ENCODE measurements at places on chromosomes 12 and 14. TPM values are rescaled to one million over a fixed set of nuclear protein-coding genes. Genes with fewer than 3 reads are reported as not detected.

GRCh38 chr14:78022059-78022458 lies 148.1 kb upstream of the NRXN3 start:
- no peaks in the 10 kb centered on the region for H3K4me1 ChIP-seq
- H3K36me3 ChIP-seq: no peaks in the 10 kb centered on the region
- peaks cover 5% of the 10 kb centered on the region for H3K27me3 ChIP-seq
- no peak overlapping the region for H3K4me3 ChIP-seq
- no peak for DNase-seq
- no peak overlapping the region for H3K27ac ChIP-seq

DNA sequence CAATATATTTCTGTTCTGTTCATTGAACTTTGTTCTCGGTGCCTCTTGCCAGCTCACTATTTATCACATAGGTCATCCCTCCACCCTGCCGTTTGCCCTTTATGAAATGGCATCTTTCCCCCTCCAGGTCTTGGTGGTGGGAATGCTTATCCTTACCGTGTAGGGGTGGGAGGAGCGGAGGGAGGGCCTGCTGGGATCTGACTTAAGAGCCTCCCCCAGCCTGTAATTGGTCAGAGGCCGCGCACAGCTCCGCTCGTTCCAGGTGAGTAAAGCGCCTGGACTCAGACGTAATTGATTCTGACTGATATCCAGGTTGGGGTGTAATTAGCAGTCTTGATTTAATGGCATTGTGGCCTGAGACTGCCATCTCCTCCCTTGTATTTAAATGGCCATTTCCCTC lies 185.3 kb downstream of the TSPAN9 start:
- DNase-seq: no peak
- H3K4me1 ChIP-seq: no peaks in the 10 kb centered on the region
- H3K36me3 ChIP-seq: no peaks in the 10 kb centered on the region
- no peak overlapping the region for H3K27ac ChIP-seq
- no peaks in the 10 kb centered on the region for H3K27me3 ChIP-seq

DNA sequence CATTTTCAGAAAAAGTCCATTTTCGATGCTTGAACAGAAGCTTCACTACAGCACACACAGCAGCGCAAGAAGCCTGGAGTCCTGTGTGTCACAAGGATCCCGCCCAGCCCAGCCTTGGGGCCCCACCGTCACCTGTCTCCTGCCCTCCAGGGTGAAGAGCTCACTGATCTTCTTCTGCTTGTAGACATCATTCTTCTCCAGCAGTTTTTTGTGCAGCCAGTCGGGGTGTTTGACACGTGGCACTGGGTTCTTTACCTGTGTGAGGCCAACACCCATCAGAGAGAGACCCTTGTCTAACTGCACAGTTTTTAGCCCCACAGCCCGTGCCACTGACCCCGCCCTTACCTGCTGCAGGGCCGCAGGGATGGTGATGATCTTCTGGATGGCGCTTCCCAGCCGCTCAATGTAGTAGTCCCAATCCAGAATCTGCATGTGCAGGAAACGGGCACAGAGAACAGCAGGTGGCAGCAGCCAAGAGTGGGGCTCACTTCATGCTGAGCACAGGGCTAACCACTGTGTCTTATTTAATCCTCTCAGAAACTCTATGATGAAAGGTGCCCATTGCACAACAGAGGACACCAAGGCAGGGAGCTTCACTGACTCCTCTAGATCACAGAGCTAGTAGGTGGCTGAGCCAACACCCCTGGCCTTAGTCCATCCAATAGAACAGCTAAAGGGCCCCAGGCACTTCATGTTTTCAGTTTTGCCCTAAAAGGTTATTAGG lies 30.0 kb downstream of the POLE start:
- H3K27ac ChIP-seq: no peak overlapping the region
- H3K27me3 ChIP-seq: no peaks in the 10 kb centered on the region
- H3K4me1 ChIP-seq: no peaks in the 10 kb centered on the region
- peaks cover 75% of the 10 kb centered on the region for H3K36me3 ChIP-seq

The FGD6 gene
- 3.7 TPM for total RNA-seq
